ENCODE measurements at places on chromosomes 3 and 15.

GRCh38 chr3:182491577-182491976 lies 301.7 kb upstream of the ATP11B start:
- no peak for DNase-seq

GRCh38 chr3:194078045-194078821 lies 57.7 kb upstream of the HES1 start:
- DNase-seq: no peak

DNA sequence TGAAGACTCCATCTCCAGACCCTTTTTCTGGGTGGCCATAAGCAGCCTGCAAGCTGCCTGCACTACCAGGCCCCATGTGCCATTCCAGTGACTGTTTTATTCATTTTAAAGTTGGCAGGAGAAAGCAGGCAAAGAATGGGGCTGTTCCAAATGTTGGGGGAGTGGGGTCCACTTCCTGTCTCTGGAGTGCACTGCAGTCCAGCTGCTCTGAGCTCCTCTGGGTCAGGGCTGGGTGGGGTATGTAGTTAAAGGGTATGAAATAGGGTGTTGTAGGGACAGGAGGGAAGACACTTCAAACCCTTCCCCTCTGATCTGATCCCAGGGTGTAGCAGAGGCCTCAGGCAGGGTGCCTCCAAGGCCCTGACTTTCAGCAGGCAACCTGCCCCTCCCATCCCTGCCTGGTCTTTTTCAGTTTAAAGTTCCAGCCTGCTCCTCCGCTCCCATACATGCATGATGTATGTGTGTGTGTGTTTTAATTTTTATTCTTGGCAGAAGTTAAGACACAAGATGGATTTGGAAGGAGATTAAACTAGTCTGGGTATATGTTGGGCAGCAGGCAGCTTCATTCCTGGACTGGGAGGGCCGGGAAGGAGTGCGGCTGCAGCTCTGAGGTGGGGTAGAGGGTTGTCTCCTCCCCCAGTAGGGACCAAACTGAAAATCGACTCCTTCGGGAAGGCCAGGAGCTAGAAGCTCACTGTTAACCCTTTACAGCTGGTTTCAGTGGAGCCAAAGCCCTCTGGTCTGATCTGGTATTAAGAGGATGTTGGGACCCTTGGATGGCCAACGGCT lies 17.3 kb downstream of the BOC start:
- no peak for DNase-seq

DNA sequence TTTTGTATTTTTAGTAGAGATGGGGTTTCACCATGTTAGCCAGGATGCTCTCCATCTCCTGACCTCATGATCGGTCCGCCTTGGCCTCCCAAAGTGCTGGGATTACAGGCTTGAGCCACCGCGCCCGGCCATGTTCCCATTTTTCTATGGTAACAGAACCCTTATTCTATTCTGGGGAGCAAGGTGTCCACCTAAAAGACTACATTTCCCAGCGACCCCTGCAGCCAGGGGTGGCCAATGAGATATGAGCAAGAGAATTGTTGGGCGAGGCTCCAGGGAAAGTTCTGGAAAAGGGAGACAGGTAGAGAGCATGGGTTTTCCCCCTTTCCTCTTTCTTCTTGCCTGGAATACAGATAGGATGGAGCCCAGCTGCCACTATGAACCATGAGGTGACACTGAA lies 96.9 kb downstream of the LINGO1 start:
- no peak for DNase-seq

- DNase-seq: no peak
These were observed 74.2 kb downstream of the NMD3 start for GRCh38 chr3:161295325-161295724.

GRCh38 chr3:98388147-98388546 lies 2.3 kb upstream of the OR5K3 start:
- DNase-seq: no peak

DNA sequence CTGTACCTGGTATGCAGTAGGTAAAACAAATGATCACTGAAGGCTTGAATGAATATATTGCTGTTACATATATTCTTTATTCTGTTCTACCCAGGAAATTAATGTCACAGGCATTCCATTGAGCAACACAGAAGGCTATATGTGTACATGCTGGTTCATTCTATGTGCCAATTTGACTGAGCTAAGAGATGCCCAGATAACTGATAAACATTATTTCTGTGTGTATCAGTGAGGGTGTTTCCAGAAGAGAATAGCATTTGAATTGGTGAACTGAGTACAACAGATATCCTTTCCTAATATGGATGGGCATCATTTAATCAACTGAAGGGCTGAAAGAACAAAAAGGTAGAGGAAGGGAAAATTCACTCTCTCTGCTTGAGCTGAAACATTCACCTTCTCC lies 886.8 kb downstream of the FHIT start:
- no peak for DNase-seq

GRCh38 chr15:83815506-83815905 lies 161.6 kb downstream of the ADAMTSL3 start:
- DNase-seq: no peak

DNA sequence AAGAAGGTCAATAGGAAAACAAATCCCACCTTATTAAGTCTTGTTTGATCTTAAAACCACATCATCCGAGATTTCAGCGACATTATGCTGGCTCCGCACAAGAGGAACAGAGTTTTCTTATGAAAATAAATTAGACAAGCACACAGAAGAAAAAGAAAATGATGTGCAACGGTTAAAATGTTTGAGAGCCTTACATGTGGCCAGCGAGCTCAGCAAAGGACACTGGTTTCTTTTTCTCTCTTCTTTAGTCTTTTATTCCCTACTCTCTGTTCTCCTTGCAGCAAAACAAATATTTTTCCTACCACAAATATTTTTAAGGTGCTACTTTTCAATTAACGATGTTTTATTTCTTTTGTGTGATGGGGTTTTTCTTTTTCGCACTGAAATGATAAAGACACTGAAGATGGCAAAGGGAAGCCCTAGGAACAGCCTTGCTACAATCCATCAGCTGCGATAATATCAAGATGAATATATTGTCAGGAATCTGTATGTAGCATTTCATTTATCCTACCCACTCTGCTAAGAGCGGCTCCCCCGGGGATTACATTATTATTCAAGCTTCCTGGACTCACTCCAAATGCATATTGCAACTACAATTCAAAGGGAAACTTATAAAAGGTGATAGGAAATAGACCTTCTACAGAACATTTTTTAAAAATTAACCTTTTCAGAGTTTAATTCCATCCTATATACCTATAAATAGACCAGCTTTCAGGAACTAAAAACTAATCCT lies 72.9 kb downstream of the ANXA2 start:
- no peak for DNase-seq

GRCh38 chr15:69679623-69680228 lies 227.1 kb downstream of the RPLP1 start:
- DNase-seq: no peak

DNA sequence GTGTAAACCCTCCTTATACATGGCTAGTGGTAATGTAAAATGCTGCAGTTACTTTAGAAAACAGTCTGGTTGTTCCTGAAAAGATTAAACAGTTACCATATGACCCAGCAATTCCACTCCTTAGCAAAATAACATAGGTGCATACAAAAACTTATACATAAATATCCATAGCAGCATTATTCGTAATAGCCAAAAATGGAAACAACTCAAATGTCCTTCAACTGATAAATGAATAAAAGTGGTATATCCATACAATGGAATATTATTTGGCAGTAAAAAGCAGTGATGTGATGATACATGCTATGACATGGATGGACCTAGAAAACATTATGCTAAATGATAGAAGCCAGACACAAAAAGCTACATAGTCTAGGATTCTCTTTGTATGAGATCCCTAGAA lies 31.6 kb upstream of the SIN3A start:
- DNase-seq: no peak

DNA sequence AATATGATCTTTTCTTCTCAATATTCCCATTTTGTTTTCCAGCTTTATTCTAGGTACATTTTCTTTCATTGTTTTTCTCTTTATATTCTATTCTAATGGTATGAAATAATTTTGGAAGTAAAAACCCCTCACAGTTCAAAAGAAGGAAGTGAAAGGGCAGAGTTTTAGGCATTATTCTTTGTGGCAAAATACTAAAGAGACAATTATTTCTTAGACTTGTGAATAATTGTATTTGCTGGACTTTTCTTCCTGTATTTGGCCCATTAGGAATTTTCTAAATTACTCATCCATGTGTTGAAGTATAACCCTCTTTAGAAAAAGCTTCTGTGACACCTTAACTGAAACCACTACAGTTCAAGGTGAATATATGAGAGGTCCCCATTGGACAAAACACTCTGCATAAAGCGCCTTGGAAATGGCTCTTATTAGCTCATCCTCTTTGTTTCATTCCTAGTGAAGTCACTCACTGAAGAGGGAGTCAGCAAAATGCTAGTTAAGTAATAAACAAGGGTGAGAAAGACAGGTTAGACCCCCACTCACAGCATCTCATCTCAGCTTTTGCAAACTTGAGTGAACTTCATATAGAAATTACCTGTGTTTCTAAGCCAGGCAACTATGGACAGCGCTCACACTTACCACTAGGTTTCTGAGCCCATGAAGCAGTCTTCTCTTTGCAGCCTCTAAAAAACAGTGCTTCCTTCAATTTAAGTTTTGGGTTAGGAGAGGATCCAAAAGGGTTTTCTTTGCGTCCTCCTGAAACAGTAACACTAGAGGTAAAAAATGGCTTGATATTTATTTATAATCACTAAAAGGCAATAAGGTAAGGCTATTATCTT lies 327.5 kb downstream of the ARPP21 start:
- no peak for DNase-seq

- DNase-seq: peak; percentile 4
These were observed 5.7 kb downstream of the LYSMD2 start for GRCh38 chr15:51731549-51732267.

DNA sequence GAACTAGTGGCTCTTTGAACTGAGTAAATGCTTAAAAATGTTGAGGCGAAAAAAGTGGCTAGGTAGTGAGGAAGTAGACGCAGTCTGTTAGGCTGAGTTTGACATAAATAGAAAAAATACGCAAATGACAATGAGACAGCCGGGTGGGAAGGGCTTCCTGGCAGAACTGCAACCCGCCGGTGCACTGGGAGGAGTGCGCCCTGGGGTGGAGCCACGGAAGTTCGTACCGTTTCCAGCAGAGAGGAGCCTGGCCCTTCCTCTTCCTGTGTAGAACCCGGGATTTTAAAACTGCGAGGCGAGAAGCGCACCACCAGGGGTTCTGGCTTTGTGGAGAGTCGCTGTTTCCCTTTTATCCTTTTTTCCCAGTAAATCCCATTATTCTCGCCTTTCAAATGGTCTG lies 602.6 kb downstream of the PYDC2 start:
- no peak for DNase-seq

- no peak for DNase-seq
These were observed 46.5 kb upstream of the SCN5A start for GRCh38 chr3:38696034-38696433.

DNA sequence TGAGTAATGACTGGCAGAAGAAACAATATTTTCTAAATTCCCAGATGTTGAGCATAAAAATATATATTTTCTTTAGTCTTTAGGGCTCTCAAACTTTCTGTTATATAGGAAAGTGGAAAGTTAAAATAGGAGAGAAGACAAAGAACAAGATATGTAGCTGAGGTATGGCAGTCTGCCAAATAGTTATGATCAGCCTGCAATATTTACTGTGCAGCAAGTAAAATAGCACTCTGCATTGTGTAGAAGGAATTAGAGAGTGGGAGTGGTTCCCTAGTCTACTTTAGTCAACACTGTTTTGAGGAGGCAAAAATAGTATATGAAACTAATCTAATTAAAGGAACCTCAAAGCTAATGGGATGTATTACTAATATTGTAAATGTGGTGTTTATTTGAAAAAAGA lies 978.1 kb upstream of the ALCAM start:
- DNase-seq: no peak

DNA sequence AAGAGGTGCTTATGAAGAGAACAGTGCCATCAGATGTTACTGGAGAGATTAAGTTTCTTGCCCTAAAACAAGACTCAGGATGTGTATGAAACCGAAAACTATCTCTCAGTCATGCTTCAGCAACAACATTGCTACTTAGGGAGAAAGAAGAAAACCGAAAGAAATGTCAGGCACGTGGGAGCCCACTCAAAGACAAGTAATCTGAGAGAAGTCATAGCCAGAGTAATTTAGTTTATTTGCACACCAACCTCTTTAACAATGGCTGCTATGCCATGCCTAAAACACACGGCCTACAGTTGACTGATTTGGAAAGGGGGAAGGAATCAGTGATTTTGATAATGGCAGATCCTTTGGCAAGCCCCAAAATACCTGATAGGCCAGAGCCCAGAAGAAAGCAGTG lies 162.9 kb downstream of the TIGIT start:
- no peak for DNase-seq

DNA sequence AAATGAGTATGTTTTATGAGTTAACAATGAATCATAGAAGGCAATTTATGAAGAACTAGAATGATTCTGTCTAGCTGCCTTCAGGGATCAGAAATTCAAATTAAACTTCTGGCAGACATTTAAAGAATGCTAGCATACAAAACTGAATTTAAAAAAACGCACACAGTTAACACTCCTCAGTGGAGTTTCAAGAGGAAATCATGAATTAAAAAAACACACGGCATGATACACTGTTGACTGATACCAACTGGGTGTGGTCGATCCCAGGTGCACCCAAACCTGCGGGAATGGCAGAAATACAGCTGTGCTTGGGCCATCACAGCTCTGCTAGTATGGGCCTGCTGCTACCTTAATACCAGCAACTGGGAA lies 526.0 kb downstream of the FOXP1 start:
- DNase-seq: no peak

- no peak for DNase-seq
These were observed 6.7 kb downstream of the ARGFX start for GRCh38 chr3:121574449-121574848.

- DNase-seq: no peak
These were observed 30.9 kb upstream of the C15orf39 start for GRCh38 chr15:75170711-75171341.

- DNase-seq: no peak
These were observed 161.2 kb downstream of the MEGF11 start for GRCh38 chr15:66092053-66093016.

DNA sequence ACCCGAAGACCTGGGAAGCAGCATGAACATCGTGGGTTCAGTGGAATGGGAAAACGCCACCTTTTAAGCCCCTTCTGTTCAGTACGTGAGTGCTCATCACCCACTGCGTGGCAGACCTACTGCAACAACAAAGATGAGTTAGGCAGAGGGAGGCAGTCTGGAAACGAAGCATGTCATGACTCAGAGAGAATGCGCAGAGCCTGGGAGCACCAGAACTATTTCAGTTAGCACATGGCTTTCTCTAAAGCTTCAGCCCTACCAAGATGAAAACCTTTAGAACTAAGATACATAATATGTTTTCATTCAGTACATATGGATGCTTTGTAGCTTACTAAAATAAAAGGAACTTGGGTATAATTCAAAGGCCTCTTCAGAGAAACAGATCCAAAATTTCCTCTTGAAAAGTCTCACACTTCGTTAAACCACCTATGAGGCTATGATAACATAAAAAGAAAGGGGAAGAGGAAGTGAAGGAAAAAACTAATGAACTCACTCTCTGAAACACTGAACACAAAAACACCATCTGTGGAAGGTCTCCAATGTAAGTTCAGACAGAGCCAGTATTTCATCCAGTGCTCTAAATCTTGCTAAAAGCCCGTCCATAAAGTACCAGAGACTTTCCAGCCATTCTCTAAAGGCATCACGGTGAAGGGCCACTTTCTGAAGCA lies 140.1 kb downstream of the OCA2 start:
- DNase-seq: no peak

- no peak for DNase-seq
These were observed 65.8 kb upstream of the ZBTB38 start for GRCh38 chr3:141302364-141303141.

All from activated T-cell treated with anti-CD3 and anti-CD28 coated beads for 1 hour (primary cell).